ENCODE measurements at places on chromosomes 1 and 21.

- DNase-seq, result no peak
Observed at GRCh38 chr1:27994060-27994459, 34.3 kb downstream of the XKR8 start.

DNA sequence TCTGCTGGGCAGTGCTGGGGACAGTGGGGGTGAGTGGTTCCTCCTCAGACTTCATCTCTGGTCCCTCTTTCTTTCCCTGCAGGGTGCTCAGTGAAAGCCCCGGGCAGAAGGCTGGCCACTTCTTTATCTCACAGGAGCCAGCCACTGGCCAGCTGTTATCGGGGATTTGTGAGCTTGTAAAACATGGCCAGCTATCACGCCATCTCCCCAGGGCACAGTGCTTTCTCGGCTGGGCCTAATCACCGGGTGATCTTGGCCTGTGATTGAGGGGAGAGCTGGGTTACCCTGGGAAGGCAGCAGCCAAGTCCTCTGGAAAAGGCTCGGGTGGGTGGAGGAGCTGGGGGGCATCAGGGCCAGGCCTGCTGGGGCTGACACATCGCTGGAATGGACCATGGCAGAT lies 83.0 kb downstream of the IGSF21 start:
- no peak for DNase-seq

DNA sequence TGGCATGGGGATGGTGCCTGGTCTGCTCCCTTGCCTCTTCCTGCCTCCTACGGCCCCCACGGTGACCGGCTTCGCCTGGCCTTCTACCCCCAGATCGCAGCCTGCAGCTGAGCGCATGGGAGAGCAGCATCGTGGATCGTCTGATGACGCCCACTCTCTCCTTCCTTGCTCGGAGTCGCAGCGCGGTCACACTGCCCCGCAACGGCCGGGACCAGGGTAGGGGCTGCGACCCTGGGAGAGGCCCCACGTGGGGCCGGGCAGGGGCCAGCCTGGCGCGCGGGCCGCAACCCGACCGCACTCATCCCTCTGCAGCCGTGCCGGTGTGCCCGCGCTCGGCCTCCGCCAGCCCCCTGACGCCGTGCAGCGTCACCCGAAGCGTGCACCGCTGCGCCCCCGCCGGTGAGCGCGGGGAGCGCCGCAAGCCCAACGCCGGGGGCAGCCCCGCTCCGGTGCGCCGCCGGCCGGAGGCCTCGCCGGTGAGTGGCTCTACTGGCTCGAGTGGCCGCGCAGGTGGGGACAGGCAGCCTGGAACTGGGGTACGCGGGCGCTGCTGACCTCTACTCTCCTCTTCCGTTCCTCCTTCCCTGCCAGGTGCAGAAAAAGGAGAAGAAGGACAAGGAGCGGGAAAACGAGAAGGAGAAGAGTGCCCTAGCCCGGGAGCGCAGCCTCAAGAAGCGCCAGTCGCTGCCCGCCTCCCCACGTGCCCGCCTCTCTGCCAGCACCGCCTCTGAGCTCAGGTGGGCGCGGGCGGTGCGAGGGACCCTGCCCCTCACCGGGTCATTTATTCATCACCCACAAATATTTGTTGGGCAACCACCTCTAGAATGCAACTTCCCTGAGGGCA lies 20.4 kb downstream of the MAP7D1 start:
- no peak for DNase-seq

DNA sequence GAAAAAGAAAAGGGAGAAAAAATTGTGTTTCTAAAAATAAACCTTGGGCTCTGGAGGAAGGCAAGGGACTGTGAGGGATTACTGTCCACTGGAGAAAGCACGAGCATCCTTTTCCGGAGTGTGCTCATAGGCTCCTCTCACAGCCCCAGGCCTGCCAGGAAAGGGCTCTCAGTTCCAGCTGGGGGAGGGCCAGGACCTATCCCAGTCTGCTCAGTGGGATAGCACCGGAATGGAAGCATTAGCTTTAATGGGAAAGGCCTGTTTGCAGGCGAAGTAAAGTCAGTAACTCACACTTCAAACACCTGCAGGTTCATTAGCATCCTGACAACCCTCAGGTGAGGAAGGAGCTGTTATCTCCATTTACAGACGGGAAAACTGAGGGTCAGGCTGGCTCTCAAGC lies 113.9 kb upstream of the USP24 start:
- DNase-seq, result no peak

DNA sequence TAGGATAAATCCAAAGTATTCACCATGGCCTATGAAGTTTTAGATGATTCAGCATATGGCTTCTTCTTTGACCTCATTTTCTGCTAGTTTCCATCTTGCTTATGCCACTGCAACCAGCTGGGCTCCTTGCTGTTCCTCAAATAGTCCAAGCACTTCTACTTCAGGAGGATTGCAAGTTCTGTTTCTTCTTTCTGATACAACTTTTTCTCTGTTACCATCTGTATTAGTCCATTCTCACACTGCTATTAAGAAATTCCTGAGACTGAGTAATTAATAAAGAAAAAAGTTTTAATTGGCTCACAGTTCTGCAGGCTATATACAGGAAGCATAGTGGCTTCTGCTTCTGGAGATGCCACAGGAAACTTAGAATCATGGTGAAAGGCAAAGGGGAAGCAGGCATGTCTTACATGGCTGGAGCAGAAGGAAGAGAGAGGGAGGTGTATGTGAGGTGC lies 20.3 kb downstream of the PTGS2 start:
- no peak for DNase-seq

Measured in foreskin keratinocyte (primary cell).